ENCODE measurements at places on chromosomes 13 and 19.
A peak's percentile ranks its signal among the peaks of the same experiment; 100 is the strongest.

DNA sequence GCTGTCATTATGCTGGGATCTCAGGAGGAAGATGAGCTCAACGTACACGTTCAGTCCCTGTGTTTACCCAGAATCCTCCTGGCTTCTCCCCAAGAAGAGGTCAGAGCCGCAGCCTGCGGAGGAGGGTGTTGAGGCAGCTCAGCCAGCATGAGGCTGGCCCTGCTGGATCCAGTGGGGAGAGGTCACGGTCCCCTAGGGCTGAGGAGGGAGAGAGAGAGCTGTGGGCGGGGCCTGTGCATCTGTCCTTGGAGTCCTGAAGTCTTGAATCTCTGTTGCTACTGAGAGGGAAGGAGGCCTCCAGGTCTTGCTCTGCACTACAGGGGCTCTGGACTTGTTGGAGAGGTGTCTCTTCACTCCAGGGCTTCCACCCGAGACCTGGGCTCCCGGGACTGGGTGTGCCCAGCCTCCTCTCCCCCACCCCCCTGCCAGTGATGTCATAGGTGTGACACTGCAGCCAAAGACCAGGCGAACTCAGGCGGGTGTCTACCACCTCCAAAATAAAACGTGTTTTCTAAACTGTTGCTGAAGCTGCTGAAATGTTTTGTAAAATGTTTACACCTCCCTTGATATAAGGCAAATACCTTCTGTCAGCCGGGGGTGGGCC lies 77.9 kb upstream of the KCTD15 start:
- DNase-seq, result no peak

GRCh38 chr13:113167155-113167554 lies 8.7 kb downstream of the PROZ start:
- no peak for DNase-seq

DNA sequence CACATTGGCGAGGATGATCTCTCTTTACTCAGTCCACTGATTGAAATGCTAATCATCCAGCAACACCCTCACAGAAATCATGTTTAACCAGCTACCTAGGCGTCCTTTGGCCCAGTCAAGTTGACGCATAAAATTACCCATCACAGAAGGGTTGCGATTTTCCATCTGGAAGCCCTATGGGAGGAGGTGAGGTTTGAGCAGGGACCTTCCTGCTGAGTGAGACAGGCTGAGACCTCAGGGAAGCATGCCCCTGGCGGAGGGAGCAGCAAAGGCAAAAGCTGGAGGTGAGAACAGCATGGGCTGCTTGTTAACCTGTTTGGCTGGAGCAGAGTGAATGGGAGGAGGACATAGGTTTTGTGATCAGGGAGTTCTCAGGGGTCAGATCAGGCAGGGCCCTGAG lies 7.3 kb downstream of the TTC9B start:
- no peak for DNase-seq

- DNase-seq, result no peak
Observed at GRCh38 chr13:87607266-87607665, 63.9 kb upstream of the SLITRK5 start.

DNA sequence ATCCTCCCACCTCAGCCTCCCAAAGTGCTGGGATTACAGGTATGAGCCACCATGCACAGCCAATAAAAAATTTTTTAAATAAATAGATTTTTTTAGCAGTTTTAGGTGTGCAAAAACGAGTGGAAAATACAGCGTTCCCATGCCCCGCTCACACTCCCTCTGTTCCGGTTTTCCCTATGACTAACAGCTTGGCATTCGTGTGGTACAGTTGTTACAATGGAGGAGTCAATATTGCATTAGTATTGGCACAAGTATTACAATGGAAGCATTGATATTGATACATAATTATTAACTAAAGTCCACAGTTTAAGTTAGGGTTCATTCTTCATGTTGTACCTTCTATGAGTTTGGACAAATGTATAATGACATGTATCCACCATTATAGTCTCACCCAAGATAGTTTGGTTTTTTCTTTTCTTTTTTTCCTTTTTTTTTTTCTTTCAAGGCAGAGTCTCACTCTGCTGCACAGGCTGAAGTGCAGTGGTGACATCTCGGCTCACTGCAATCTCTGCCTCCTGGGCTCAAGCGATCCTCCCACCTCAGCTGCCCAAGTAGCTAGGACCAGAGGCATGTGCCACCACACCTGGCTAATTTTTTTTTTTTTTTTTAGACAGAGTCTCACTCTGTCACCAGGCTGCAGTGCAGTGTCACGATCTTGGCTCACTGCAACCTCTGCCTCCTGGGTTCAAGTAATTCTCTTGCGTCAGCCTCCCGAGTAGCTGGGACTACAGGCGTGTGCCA lies 15.4 kb upstream of the RAB20 start:
- no peak for DNase-seq

DNA sequence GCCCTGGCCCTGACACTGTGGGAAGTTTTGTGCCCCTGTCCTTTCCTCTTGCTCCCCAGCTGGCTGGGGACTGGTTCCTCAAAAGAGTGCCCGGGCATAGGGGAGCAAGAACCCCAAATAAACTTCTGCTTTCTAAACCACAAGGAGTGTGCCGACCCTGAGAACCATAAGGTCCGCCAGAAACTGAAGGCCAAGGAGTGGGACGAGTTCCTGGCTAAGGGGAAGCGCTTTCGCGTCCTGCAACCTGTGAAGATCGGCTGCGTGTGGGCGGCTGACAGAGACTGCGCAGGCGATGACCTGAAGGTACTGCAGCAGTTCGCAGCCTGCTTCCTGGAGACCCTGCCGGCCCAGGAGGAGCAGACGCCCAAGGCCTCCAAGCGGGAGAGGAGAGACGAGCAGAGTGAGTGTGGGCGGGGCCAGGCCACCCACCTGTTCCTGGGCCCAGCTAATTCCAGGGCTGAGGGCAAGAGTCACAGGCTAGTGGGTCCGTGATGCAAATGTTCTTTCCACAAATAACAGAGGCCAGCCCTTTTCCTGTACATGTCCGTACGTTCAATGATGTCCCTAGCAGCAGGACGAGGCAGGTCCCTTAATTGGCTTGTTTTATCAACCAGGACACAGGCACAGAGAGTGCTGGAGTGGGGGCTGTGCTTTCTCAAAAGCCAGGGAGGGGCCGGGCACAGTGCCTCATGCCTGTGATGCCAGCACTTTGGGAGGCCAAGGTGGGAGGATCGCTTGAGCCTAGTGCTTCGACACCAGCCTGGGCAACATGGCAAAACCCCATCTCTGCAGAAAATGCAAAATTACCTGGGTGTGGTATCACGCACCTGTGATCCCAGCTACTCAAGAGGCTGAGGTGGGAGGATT lies 25.6 kb downstream of the UBXN6 start:
- DNase-seq, result no peak

DNA sequence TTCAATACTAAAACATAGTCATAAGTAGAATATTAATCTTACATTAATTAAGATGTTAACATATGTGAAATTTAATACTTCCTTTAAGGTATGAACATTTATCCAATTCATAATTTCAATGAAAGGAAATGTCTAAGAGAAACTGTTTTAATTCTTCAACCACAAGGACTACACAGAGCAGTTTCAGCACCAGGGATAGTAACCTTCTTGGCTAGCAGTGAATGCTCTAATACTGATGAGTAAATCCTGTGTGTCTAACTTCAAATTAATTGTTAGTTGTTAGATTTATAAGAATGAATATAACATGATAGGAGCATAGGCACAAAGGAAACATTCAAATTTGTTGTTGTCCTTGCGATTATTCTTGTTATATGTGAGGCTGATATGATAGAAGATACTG lies 15.6 kb upstream of the NBEA start:
- no peak for DNase-seq

DNA sequence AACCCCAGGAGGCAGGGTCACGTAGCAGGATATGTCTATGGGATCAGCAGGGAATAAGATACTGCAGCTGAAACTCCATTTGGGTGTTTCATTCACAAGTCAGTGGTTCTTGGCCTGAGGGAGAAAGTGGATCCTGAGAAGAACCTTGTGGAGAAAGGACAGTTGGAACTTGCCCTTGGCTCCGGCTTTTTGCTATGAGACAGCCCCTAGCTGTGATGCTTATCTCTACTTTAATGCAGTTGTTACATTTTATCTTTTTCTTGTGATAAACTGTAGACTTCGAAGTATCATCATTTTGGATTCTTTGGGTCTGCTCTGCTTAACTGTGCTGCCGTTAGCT lies 6.0 kb upstream of the SCEL start:
- DNase-seq, result no peak

DNA sequence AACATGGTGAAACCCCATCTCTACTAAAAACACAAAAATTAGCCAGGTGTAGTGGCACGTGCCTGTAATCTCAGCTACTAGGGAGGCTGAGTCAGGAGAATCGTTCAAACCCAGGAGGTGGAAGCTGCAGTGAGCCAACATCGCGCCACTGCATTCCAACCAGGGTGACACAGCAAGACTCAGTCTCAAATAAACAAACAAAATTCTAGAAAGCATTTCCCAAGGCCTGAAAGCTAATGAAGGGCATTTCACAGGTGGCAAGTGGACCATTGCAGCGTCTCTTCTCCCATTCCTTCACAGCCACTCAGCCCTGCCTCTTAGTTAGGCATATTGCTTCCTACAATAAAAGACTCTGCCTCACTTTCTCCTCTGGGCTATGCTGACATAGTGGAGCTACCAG lies 13.5 kb upstream of the RXFP2 start:
- DNase-seq, result no peak

DNA sequence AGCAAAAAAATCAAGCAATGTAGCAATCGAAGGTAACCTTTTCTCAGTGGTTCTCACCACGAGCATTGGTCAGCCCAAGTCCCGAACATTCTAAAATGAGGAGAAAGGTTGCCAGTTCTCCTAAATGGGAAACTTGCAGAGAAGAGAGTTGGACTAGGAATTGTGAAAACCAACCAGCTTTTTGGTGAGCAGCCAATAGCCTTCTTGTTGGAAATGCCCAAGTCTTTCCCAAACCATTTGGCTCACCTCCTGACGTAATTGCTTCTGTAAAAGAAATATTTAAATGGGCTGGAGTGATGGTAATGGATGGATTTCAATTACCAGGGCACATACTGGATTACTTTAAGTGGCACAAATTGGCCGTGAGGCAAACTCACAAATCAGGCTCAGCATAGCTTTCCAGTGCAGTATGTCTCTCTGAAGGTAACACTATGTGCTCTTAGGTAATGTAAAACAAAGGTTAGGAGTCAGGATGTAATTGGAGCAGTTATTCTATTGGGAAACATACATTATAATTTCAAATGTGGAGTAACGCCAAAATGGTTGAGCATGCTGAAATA lies 423.2 kb downstream of the KLF5 start:
- DNase-seq, result no peak

DNA sequence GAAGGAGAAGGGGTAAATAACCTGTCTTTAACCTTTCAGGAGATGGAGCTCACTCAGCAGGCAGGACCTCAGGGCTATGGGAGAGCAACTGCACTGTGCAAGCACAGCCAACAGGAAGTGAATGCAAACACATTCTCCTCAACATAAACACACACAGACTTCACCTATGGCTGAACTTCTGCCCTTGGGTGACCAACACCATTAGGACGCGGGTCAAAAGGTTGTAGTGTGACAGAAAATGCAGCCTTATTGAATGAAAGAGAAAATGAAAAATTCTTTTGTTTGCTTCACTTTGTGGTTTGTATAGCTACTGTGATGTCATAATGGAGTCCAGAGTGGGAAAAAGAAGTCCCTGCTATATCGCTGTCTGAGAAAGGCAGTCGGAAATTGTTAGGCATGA lies 323.0 kb downstream of the NDFIP2 start:
- no peak for DNase-seq

- DNase-seq, result peak; percentile 34
Observed at GRCh38 chr13:98476538-98476966, 100.4 kb downstream of the STK24 start.

DNA sequence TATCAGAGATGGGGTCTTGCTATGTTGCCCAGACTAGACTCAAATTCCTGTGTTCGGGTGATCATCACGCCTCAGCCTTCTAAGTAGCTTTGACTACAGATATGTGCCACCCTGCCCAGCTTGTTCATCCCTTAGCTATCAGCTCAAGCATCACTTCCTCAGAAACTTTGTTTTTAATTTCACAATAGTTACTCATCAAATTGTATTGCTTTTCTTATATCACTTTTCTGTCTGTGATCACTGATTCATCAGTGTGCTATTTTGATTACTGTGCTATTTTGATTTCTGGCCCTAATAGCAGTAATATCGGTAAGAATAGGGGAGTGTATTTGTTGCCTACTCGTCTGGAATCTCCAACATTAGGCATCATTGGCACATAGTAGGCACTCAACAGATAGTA lies 878.6 kb upstream of the PCDH20 start:
- no peak for DNase-seq

DNA sequence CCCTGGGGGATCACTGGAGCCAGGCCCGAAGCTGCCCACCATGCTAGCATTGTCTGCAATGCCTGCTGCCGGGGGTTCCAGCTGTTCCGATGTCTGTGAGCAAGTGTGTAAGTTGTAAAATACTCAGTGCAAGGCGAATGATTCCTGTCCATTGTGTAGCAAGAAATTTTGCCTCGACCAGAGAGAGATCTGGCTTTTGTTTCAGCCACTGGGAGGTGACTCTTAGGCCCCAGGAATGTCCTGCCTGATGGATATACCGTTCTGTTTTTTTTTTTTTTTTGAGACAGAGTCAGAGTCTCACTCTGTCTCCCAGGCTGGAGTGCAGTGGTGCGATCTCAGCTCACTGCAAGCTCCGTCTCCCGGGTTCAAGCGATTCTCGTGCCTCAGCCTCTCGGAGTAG lies 7.3 kb upstream of the GADD45B start:
- DNase-seq, result no peak

- peak; percentile 33 for DNase-seq
Observed at GRCh38 chr19:1512671-1513498, at the start of gene ADAMTSL5. Gene ADAMTSL5 (minus strand): TSS chr19:1513019. CDS start chr19:1510943, 2,076 bp downstream.

GRCh38 chr13:25244123-25244522 lies 43.2 kb downstream of the MTMR6 start:
- no peak for DNase-seq

GRCh38 chr13:79307433-79307861 lies 98.6 kb downstream of the RBM26 start:
- DNase-seq, result no peak

- no peak for DNase-seq
Observed at GRCh38 chr19:4456843-4457653, 546 bp downstream of the UBXN6 start.

DNA sequence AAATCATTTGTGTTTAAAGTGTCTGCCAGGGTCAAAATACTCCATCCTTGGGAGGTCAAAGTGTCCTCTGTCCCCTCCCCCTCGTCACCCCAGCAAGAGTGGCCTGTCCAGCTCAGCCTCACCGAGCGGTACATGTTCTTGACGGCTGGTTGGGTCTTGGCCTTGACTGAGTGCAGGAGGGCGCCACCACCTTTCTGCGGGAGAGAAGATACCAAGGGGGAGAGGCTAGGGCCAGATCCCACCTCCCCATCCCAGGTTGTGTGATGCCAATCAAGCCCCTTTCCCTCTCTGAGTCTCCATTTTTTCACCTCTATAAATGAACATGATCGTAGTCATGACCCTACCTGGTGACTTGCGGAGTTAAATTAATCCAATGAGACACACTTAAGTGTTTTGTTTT lies 6.1 kb downstream of the CRB3 start:
- DNase-seq, result no peak

- no peak for DNase-seq
Observed at GRCh38 chr13:63554157-63554556, 2138.5 kb upstream of the PCDH20 start.

Measured in activated naive CD4-positive, alpha-beta T cell (primary cell).